HS-5 (cell line): ENCODE measurements at places on chromosomes 12 and 14.

- no peak for DNase-seq
These were observed 25.8 kb upstream of the CLEC4E start for GRCh38 chr12:8566525-8566924.

DNA sequence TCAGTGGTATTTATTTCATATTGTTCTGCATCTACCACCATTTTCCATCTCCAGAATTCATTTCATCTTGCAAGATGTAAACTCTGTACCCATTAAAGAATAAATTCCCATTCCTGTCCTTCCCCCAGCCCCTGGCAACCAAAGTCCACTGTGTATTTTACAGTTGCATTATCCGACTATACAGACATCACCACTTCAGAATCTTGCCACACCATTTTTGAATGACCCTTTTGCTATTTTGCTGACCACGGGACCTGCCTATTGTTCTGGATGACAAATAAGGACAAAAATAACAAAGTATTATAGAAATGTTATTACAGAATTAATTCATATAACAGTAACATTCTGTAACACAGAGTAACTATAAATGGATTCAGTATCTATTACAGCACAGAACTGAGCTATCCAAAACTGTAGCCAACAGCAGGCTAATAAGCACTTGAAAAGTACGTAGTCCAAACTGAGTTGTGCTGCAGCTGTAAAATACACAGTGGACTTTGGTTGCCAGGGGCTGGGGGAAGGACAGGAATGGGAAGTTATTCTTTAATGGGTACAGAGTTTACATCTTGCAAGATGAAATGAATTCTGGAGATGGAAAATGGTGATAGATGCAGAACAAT, 61.3 kb downstream of the CDK17 start:
- no peak for DNase-seq

DNA sequence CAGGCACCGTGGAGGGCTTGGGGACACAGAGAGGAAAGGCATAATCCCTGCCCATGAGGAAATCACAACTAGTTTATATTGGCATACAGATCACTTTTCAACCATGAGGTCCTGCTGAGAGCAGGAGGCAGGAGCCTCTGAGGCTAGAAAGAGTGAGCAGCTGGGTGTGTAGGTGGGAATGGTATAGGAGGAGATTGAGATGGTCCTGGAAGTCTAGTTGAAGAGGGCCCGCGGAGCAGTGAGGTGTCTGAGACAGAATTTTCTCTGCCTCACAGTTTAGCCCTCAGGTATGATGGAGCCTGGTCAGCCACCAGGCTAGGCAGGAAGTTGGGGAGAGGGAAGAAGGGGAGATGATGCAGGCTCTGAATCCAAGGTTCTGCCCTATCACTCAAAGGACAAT, 54.7 kb upstream of the JDP2 start:
- DNase-seq, result no peak

GRCh38 chr14:53968726-53969125, 12.1 kb upstream of the BMP4 start:
- DNase-seq, result no peak

DNA sequence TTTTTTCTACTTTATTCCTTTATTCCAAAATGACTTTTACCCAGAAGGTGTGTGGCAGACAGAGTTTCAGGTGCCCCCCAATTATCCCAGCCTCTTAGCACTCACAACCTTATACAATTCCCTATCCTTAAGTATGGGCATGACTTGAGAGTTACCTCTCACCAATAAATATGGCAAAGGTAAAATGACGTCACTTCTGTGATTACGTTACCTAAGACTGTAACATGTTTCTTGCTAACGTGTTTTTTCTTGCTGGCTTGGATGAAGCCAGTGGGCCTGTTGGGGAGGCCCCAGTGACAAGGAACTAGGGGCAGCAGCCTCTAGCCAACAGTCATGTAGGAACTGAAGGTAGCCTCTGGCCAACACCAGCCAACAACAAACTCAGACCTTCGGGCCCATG, 13.3 kb upstream of the TUNAR start:
- no peak for DNase-seq

GRCh38 chr12:106879612-106880011, 76.1 kb upstream of the TMEM263 start:
- no peak for DNase-seq

DNA sequence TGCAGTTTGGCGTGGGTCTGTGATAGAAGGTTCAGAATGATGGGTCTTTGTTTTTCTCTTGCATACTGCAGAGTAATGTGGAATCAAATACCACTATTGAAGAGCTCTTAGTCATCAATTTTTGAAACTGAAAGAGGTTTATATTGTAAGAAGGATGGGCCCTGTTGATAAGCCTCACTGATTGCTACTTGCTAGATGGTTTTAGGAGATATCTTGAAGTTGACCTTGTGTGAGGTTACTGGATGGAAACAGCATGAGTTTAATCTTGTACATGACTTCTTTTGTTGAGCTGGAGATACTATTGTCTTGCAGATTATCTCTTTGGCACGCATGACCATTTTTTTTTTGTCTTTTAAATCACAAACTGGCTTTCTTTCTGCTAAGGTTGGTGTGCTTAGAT, 13.8 kb downstream of the BICD1 start:
- DNase-seq, result no peak

- DNase-seq, result peak; percentile 20
These were observed 129.9 kb downstream of the WIF1 start for GRCh38 chr12:64991121-64991611.

DNA sequence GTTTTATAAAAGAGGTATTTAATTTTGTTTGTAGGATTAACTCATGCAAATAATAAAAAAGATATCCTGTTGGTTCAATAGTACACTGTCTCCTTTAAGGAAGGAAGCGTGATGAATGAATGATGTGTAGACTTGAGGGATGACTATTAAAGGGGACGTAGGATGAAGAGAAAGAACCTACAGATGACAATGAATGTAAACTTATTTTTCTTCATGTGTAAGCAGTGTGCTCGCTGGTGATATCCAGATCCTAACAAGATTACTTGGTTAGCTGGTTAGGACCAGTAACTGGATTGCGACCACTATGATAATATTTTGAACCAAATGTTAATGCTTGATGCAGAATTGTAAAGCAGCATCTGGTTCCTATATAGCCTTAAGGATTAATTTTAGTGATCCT, 2.6 kb downstream of the ARF6 start:
- DNase-seq, result no peak
